NCI-H524 treated with DMSO at 0.1 percent for 48 hours (cell line): ENCODE measurements at places on chromosomes 4 and X.

- no peak for DNase-seq
Measured at GRCh38 chrX:93332329-93332728, 341.0 kb downstream of the NAP1L3 start.

DNA sequence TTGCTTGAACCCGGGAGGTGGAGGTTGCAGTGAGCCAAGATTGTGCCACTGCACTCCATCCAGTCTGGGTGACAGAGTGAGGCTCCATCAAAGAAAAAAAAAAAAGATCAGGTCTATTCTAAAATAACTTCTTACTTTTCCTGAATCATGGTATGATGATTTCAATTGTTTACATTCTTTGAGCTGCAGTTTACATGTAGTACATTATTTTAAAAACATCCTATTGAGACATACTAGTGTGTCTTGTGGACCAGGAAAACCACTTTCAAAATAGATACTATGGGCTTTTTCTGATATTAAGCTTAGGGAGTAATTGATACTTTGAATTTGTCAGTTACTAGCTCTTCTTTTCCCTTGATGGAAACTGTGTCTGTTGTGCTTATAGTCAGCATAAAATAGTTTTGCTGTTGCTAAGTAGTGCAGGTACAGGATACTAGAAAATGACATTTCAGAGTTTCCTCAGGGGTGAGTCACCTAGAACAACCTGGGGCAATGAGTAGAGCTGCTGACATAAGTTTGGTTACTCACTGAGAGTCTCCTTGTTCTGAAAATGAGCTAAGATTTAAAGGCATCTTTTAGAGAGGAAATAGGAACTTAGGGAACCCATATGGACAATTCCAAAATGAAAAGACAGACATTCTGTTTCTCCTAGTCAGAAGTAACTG, 53.2 kb upstream of the C4orf54 start:
- DNase-seq = no peak

- DNase-seq = no peak
Measured at GRCh38 chr4:7569810-7570783, 135.4 kb upstream of the PSAPL1 start.

DNA sequence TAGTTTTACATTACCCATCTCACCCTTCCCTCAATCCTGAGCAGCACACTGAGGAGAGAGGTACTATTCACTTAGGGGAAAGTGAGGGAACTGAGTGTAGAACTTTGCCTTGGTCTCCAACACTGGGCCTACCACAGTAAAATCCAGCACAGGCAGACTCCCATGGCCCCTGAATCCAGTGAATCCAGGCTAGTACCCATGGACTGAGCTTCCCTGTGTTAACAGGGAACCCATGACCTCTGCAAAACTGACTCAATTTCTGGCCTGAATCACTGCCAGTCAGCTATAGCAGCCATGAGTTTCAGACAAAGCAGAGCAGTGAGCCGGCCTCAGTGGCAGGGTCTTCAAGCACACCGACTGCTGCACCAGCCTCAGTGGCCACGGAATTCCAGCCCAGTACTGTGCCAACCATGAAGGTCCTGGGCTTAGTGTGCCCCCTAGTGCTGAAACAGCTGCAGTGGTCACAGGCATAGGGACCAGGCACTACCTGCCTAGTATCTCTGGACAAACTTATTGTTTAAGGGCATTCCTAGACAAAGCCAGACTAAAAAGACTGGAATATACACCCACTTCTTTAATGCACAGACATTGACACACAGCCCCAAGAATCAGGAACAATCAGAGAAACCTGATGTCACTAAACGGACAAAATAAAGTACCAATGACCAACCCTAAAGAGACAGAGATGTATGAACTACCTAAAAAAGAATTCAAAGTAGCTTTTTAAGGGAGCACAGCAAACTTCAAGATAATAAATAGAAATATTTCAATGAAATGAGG, 127.4 kb upstream of the RPL34 start:
- no peak for DNase-seq
